Naive thymus-derived CD8-positive, alpha-beta T cell (primary cell): ENCODE measurements at places on chromosomes 4 and X.

DNA sequence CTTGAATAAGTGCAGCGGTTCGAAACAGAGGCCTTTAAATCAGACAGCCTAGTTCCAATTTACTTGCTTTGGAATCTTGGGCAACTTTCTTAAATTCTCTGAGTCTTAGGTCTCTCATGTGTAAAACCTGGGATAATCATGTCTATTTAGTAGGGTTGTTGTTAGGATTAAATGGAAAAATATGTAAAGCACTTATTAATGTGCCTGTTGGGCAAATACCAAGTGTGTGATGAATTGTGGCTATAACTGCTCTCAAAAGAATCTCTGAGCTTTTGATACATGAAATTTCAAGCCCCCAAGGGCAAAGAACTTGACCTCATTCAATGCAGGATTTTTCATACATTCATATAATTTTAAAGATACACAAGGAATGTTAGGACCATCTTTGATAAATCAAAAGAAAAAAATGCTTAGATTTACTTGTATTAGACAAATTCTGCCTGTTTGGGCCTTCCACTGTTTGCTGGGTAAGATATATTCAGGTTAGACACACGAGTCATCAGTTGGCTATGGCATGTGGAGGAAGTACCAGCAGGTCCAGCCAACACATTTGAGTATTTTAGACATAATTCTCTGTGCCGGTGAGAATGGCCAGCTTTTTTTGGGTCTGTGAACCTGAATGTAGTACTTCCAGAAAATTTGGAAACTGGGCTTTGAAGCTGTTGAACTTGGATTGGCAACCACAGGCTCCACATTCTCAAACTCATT lies 241.4 kb upstream of the CNKSR2 start:
- no peak for DNase-seq
- H3K4me3 ChIP-seq, result no peak overlapping the region
- no peak overlapping the region for H3K27ac ChIP-seq
- H3K27me3 ChIP-seq, result peaks cover 7% of the 10 kb centered on the region
- H3K4me1 ChIP-seq, result no peaks in the 10 kb centered on the region

DNA sequence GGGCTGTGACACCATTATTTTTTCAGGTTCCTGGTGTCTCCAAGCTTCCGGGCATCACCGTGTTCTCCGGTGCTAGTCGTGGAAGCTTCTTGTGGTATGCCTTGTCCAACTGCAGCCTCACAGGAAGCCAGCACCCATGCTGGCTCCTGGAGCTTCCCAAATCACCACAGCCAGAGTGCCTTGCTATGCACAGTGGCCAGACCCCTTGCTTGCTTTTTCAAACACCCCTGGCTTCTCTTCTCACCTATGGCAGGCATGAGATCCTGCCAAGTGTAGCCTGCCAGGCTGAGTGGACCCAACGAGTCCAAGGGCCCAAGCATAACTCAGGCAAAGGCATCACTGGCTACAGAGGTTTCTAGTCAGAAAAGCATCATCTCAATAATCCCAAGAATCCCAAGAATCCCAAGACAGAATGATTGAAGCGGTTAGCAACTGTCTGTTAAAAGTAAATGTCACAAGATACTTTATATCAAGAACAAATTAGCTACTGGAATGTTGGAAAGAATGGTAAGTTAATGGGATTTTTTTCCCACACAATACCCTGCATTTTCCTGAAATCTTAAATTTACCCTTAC lies 1522.9 kb downstream of the PCDH18 start:
- H3K27ac ChIP-seq, result no peak overlapping the region
- H3K4me3 ChIP-seq, result no peak overlapping the region
- H3K27me3 ChIP-seq, result no peaks in the 10 kb centered on the region
- H3K4me1 ChIP-seq, result no peaks in the 10 kb centered on the region
- no peaks in the 10 kb centered on the region for H3K36me3 ChIP-seq
- DNase-seq, result no peak

DNA sequence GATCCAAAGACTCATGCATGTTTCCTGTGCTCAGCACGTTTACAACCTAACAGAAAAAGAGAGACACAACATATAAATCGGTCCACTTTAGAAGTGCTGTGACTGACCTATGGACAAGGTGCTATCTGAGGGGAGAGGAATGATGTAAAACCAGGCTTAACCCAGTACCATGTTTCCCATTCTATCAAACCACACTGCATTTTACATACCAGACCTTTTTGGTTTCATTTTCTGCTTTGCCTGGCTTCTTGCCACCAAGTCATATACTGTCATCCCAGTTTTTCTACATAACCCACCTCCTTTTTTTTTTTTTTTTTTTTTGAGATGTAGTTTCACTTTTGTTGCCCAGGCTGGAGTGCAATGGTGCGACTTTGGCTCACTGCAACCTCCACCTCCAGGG lies 82.2 kb downstream of the KLF8 start:
- H3K27me3 ChIP-seq, result no peaks in the 10 kb centered on the region
- H3K4me1 ChIP-seq, result peaks cover 9% of the 10 kb centered on the region
- peaks cover 2% of the 10 kb centered on the region for H3K36me3 ChIP-seq
- peak overlapping the region; percentile 74 for H3K27ac ChIP-seq
- no peak for DNase-seq
- H3K4me3 ChIP-seq, result no peak overlapping the region

- no peaks in the 10 kb centered on the region for H3K27me3 ChIP-seq
- H3K4me1 ChIP-seq, result peaks cover 18% of the 10 kb centered on the region
- H3K4me3 ChIP-seq, result no peak overlapping the region
- DNase-seq, result no peak
- H3K27ac ChIP-seq, result no peak overlapping the region
- H3K36me3 ChIP-seq, result peaks cover 11% of the 10 kb centered on the region
Measured at GRCh38 chrX:20205927-20206708, 60.6 kb downstream of the RPS6KA3 start.

- no peaks in the 10 kb centered on the region for H3K36me3 ChIP-seq
- H3K27me3 ChIP-seq, result no peaks in the 10 kb centered on the region
- H3K4me1 ChIP-seq, result no peaks in the 10 kb centered on the region
- H3K27ac ChIP-seq, result no peak overlapping the region
- H3K4me3 ChIP-seq, result no peak overlapping the region
Measured at GRCh38 chrX:31658360-31658759, 586.5 kb upstream of the FTHL17 start.

- H3K4me3 ChIP-seq, result no peak overlapping the region
- peaks cover 3% of the 10 kb centered on the region for H3K36me3 ChIP-seq
- H3K4me1 ChIP-seq, result no peaks in the 10 kb centered on the region
- H3K27ac ChIP-seq, result no peak overlapping the region
- H3K27me3 ChIP-seq, result no peaks in the 10 kb centered on the region
- DNase-seq, result no peak
Measured at GRCh38 chr4:27412613-27413012, 552.0 kb downstream of the STIM2 start.

DNA sequence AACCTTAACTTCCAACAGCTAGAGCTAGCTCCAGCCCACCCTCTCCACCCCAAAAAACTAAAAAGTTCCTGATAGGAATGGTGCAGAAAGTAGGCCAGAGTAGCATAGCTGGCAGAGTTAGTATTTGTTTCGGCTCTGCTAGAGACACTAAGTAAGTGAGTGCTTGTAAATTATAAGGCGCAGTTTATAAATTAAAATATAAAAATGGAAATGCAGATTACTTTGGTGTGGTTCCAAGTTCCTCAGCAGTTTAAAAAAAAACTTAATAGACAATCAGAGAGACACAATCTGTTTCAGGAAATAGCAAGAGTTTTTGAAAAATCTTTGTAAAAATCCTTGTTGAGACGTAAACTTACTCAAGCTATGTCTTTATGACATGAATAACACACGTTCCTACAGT lies 2.8 kb upstream of the LGI2 start:
- no peak for DNase-seq
- H3K27me3 ChIP-seq, result peaks cover 50% of the 10 kb centered on the region
- no peaks in the 10 kb centered on the region for H3K36me3 ChIP-seq
- peaks cover 6% of the 10 kb centered on the region for H3K4me1 ChIP-seq
- no peak overlapping the region for H3K27ac ChIP-seq
- H3K4me3 ChIP-seq, result no peak overlapping the region

GRCh38 chr4:71050809-71051208 lies 57.4 kb downstream of the DCK start:
- no peaks in the 10 kb centered on the region for H3K36me3 ChIP-seq
- H3K27ac ChIP-seq, result no peak overlapping the region
- no peak overlapping the region for H3K4me3 ChIP-seq
- no peaks in the 10 kb centered on the region for H3K4me1 ChIP-seq

DNA sequence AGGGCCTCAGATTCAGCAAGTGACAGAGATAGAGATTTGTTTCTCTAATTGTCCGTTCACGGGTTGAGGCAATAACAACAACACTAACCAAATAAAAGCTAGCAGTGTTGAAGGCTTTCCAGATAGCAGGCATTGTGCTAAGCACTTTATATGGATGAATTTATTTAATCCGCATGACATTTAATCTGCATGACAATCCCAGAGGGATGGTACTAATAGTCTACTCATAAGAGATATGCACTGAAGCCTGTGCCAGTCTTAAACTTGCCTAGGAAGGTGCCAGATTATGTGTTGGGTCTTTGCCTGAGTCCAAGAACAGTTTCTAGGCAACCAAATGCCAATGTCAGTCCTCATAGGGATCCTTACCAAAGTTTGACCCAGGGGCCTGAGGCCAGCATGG lies 37.7 kb upstream of the FAT1 start:
- DNase-seq, result no peak
- peaks cover 5% of the 10 kb centered on the region for H3K27me3 ChIP-seq
- no peaks in the 10 kb centered on the region for H3K36me3 ChIP-seq

GRCh38 chr4:946103-946450 lies 13.8 kb downstream of the TMEM175 start:
- no peak overlapping the region for H3K4me3 ChIP-seq
- peaks cover 20% of the 10 kb centered on the region for H3K4me1 ChIP-seq
- H3K27me3 ChIP-seq, result no peaks in the 10 kb centered on the region
- no peak overlapping the region for H3K27ac ChIP-seq
- H3K36me3 ChIP-seq, result no peaks in the 10 kb centered on the region
- no peak for DNase-seq

DNA sequence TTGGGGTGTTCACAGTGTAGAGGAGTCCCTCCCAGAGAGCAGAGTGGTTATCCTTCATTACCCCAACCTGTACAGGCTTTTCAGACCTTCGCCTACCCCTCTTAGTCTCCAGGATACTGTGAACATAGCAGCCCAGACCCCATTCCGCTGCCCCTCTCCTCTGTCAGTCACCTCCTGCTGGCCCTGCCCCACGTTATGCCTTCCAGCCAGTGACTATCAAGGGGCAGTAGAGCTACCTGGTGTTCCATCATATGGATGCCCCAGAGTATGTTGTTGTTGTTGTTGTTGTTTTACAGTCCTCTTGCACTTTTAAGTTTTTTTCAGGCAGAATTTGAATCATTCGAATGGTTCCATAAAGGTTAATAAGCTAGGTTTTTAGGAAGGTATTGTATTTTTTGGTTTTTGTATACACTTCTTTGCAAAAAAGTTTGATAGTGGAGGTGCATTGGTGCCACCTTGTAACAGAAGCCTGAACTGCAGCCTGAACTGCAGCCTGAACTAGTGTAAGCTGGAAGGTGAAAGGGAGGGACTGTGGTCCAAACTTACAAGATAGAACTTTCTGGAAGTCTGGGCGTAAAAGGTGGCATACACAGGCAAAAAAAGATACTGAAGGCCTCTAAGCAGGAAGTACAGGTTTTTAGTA lies 101.4 kb upstream of the RAB40AL start:
- H3K4me3 ChIP-seq, result no peak overlapping the region
- no peaks in the 10 kb centered on the region for H3K4me1 ChIP-seq
- no peaks in the 10 kb centered on the region for H3K27me3 ChIP-seq

GRCh38 chr4:104490096-104490769 lies 4.5 kb downstream of the CXXC4 start:
- H3K4me1 ChIP-seq, result peaks cover 48% of the 10 kb centered on the region
- H3K36me3 ChIP-seq, result no peaks in the 10 kb centered on the region
- peaks cover 66% of the 10 kb centered on the region for H3K27me3 ChIP-seq
- peak overlapping the region; percentile 83 for H3K4me3 ChIP-seq
- no peak for DNase-seq
- no peak overlapping the region for H3K27ac ChIP-seq

- no peaks in the 10 kb centered on the region for H3K36me3 ChIP-seq
- H3K4me1 ChIP-seq, result peaks cover 19% of the 10 kb centered on the region
- H3K27ac ChIP-seq, result no peak overlapping the region
- no peak for DNase-seq
- H3K27me3 ChIP-seq, result peaks cover 9% of the 10 kb centered on the region
- no peak overlapping the region for H3K4me3 ChIP-seq
Measured at GRCh38 chr4:159178151-159178546, 75.3 kb downstream of the RAPGEF2 start.

GRCh38 chr4:34566091-34566490 lies 1678.2 kb downstream of the ARAP2 start:
- no peak overlapping the region for H3K4me3 ChIP-seq
- H3K27me3 ChIP-seq, result no peaks in the 10 kb centered on the region
- DNase-seq, result no peak
- H3K4me1 ChIP-seq, result no peaks in the 10 kb centered on the region

- DNase-seq, result no peak
- peaks cover 21% of the 10 kb centered on the region for H3K27me3 ChIP-seq
- H3K4me3 ChIP-seq, result no peak overlapping the region
Measured at GRCh38 chr4:185068837-185069236, 50.5 kb downstream of the HELT start.

GRCh38 chr4:26127851-26128337 lies 192.9 kb upstream of the RBPJ start:
- H3K4me3 ChIP-seq, result no peak overlapping the region
- H3K27ac ChIP-seq, result no peak overlapping the region
- no peak for DNase-seq
- H3K27me3 ChIP-seq, result peaks cover 9% of the 10 kb centered on the region
- peaks cover 26% of the 10 kb centered on the region for H3K4me1 ChIP-seq

GRCh38 chr4:30912098-30912714 lies 192.0 kb downstream of the PCDH7 start:
- H3K4me1 ChIP-seq, result no peaks in the 10 kb centered on the region
- no peak overlapping the region for H3K27ac ChIP-seq
- H3K27me3 ChIP-seq, result no peaks in the 10 kb centered on the region
- H3K4me3 ChIP-seq, result no peak overlapping the region
